ENCODE measurements at places on chromosomes 16 and 17. TPM values are rescaled to one million over a fixed set of nuclear protein-coding genes. Genes with fewer than 3 reads are reported as not detected.

The KRT40 gene
- total RNA-seq, result not detected

The TMEM100 gene
- total RNA-seq, result 4.4 TPM

The CPPED1 gene
- 15.4 TPM for total RNA-seq

The RAB37 gene
- total RNA-seq, result 1.3 TPM

The PSME3IP1 gene
- total RNA-seq, result 66.8 TPM
